ENCODE measurements at places on chromosomes 4 and X. TPM values are rescaled to one million over a fixed set of nuclear protein-coding genes. Genes with fewer than 3 reads are reported as not detected.

GRCh38 chr4:866761-867390 is 40.9 kb upstream of the CPLX1 start:
- no peak for DNase-seq

DNA sequence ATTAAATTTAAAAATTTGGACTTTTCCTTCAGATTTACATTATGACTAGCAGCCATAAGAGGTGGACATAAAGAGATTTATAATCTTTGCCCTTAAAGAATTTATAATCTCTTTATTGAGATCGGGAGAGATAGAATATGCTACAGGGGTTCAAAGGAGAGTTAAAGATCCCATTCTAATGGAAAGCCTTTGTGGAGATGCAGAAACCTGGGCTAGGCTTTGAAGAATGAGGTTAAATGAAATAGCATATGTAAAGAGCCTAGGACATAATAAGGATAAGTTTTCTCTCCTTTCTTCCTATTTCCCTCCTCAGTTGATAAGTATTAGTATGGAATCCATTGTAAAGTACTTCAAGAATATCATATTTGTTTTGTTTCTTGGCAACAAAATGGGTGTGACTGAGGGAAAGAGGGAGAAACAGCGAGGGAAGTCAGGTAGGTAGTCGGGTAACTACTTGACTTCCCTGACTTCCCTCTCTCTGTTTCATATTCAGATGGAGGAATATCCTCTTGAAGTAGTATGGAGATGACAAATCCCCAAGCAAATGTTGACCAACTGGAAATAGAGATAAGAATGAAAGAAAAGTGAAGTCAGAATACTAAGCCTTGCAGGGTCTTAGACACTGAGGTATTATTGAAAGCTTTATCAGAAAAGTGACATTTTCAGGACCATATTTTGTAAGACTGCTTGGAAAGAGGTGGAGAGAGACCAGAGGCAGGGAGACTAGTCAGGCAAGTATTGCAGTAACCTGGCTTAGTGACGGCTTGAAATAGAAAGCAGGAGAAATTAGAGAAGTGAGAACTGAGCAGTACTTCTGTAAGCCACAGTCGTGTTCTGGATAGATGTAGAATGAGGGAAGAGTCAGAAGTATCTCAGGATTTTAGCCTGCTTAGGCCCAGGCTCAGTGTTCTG is 82.9 kb downstream of the PDLIM5 start:
- no peak for DNase-seq

Gene COL4A6
- 0.46 TPM for total RNA-seq

Gene FDCSP
- not detected for total RNA-seq

Gene SH2D1A
- not detected for total RNA-seq

Gene F11
- total RNA-seq: not detected

DNA sequence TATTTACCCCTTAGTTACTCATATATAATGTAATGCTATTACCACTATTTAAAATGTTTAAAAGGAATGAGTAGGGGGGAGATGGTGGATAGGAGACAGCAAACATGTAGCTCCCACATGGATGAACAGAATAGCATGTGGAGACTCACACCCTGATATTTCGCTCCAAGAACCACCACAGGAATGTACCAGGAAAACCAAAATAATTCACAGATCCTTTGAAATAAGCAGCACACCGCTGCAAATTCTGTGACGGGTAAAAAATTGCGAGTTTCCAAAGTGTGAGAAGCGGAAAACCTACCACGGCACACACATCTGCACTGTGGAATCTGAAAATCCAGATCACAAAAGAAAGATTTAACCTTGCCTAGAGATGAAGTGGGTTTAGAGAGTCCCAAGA is 428.2 kb downstream of the TLL1 start:
- no peak for DNase-seq

Gene RHOH
- total RNA-seq: not detected

Measured in MG63 (cell line).